Activated naive CD8-positive, alpha-beta T cell treated with anti-CD3 and anti-CD28 coated beads, Interleukin-2, amount 10 ng/mL, durations not matched to agents 7 days and 5 days (primary cell): ENCODE measurements at places on chromosomes 13 and 19. TPM values are rescaled to one million over a fixed set of nuclear protein-coding genes. Genes with fewer than 3 reads are reported as not detected.

- peaks cover 4% of the 10 kb centered on the region for H3K27me3 ChIP-seq
- H3K4me1 ChIP-seq, result no peaks in the 10 kb centered on the region
- H3K27ac ChIP-seq, result no peak overlapping the region
Observed at GRCh38 chr13:23632048-23632582, 61.9 kb downstream of the TNFRSF19 start.

Gene MADCAM1
- 0.44 TPM for total RNA-seq

- H3K4me1 ChIP-seq, result no peaks in the 10 kb centered on the region
- peak overlapping the region; percentile 24 for H3K27ac ChIP-seq
- DNase-seq, result no peak
- peaks cover 7% of the 10 kb centered on the region for H3K27me3 ChIP-seq
- no peak overlapping the region for H3K4me3 ChIP-seq
Observed at GRCh38 chr19:48565090-48565489, 13.1 kb downstream of the SULT2B1 start.

- H3K27ac ChIP-seq, result no peak overlapping the region
- peaks cover 5% of the 10 kb centered on the region for H3K4me1 ChIP-seq
- no peak overlapping the region for H3K4me3 ChIP-seq
Observed at GRCh38 chr13:37011788-37012187, 11.2 kb downstream of the EXOSC8 start.

DNA sequence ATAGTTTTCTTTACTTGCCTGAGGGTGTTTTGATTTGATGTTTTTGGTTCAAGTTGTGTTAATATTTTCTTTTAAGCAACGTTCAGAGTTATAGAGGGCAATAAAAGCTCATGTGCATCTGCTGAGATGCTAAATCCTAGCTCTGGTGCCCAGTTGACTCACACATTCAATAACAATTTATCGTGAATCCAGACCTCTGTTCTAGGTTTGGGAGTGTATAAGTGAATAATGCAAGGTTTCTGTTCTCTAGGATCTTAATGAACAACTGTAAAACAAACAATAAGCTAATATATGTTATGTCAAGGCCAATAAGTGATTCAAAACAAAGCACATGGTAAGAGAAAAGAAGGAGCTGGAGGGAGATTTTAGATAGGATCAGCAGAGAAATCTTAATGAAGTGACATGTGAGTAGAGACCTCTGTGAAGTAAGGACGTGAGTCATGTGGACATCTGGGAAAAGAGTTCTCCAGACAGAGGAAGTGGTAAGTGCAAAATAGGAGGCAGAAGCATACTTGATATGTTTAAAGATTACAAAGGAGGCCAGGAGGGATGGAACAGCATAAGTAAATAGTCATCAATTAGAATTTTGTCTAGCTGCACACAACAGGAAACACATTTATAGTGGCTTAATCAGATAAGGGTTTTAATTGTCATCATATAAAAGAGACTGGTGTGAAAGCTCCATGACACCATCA lies 278.5 kb upstream of the HTR2A start:
- no peaks in the 10 kb centered on the region for H3K36me3 ChIP-seq
- H3K27me3 ChIP-seq, result no peaks in the 10 kb centered on the region
- H3K4me1 ChIP-seq, result peaks cover 1% of the 10 kb centered on the region
- H3K27ac ChIP-seq, result no peak overlapping the region
- H3K4me3 ChIP-seq, result no peak overlapping the region
- DNase-seq, result no peak

Gene KLK14
- 0.72 TPM for total RNA-seq

DNA sequence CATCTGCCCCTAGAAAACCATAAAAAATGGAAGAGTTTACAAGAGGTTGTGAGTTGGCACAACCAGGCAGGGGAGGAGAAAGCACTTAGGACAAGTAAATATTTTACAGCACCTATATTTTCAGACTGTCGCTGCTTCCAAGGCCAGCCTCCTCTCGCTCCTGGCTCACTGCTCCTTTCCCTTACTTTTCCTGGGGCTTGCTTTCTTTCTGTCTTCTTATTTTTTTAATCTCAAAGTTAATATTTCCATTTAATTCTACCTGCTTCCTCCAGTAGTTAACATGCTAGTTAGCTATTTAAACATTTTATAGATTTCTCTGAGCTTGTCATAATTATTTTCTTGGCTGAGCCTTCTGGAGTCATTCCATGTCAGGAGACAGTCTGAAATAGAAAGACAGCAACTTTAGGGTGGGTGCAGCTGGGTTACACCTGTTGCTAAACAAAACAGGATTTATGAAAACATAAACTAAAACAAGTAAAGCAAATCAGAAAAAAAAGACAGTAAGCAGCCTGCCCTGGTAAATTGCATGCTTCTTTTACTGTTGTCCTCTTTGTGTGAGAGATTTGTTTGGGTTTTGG lies 330.1 kb downstream of the DLEU7 start:
- H3K36me3 ChIP-seq, result peaks cover 1% of the 10 kb centered on the region
- no peak overlapping the region for H3K27ac ChIP-seq
- H3K4me3 ChIP-seq, result no peak overlapping the region
- no peaks in the 10 kb centered on the region for H3K27me3 ChIP-seq
- peaks cover 5% of the 10 kb centered on the region for H3K4me1 ChIP-seq

Gene MEIOSIN
- total RNA-seq, result not detected

Gene RDH8
- not detected for total RNA-seq

GRCh38 chr19:51294211-51294976 lies 17.1 kb upstream of the IGLON5 start:
- no peak overlapping the region for H3K27ac ChIP-seq
- no peaks in the 10 kb centered on the region for H3K36me3 ChIP-seq

GRCh38 chr13:97539651-97540610 lies 106.0 kb downstream of the RAP2A start:
- H3K36me3 ChIP-seq, result no peaks in the 10 kb centered on the region
- peaks cover 4% of the 10 kb centered on the region for H3K27me3 ChIP-seq
- no peaks in the 10 kb centered on the region for H3K4me1 ChIP-seq
- no peak overlapping the region for H3K4me3 ChIP-seq
- DNase-seq, result no peak

DNA sequence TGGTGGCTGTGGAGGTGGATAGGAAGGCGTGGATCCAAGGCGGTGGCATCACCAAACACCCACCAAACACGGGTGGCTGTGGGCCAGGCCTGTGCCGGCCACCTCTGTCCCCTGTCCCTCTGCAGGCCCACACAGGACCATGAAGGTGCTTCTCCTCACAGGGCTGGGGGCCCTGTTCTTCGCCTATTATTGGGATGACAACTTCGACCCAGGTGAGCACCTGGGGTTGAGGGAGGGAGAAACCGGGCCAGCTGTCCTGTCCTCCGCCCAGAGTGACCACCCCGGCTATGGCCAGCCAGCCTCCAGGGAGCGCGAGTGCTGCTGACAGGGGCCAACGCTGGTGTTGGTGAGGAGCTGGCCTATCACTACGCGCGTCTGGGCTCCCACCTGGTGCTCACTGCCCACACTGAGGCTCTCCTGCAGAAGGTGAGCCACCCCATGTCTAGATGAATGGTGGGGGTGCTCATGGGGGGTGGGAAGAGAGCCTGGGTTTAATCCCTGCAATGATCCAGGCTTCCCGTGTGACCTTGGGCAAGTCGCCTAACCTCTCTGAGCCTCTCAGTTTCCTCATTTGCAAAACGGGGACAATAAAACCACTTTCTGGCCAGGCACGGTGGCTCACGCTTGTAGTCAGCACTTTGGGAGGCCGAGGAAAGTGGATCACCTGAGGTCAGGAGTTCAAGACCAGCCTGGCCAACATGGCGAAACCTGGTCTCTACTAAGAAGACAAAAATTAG lies 4.0 kb downstream of the HSD11B1L start:
- no peak overlapping the region for H3K4me3 ChIP-seq
- DNase-seq, result no peak
- peaks cover 7% of the 10 kb centered on the region for H3K27me3 ChIP-seq

Gene KASH5
- not detected for total RNA-seq

GRCh38 chr19:8142513-8142900 lies 6.9 kb downstream of the FBN3 start:
- no peak overlapping the region for H3K4me3 ChIP-seq
- H3K27me3 ChIP-seq, result peaks cover 8% of the 10 kb centered on the region
- no peaks in the 10 kb centered on the region for H3K4me1 ChIP-seq
- H3K27ac ChIP-seq, result no peak overlapping the region

Gene ZNF443
- total RNA-seq, result 7.1 TPM

DNA sequence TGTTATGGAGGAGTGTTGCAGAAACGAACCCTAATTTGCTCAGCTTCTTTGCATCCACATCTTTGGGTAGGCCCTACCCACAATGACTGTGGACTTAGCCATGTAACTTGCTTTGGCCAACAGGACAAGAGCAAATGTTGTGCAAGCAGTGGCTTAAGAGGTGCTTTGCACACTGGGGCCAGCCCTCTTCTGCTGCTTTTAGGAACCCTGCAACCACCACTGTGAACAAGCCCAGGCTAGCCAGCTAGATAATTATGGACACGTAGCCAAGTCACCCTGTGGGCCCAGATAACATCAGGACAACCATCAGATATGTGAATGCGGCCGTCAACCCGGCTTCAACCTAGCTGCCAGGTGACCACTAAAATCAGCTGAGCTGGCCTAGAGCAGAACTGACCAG lies 17.1 kb downstream of the C19orf47 start:
- no peaks in the 10 kb centered on the region for H3K27me3 ChIP-seq
- no peak for DNase-seq
- H3K36me3 ChIP-seq, result peaks cover 10% of the 10 kb centered on the region
- H3K4me1 ChIP-seq, result no peaks in the 10 kb centered on the region
- no peak overlapping the region for H3K4me3 ChIP-seq
- H3K27ac ChIP-seq, result no peak overlapping the region

Gene OR10H5
- not detected for total RNA-seq

- DNase-seq, result no peak
- H3K27me3 ChIP-seq, result no peaks in the 10 kb centered on the region
- no peaks in the 10 kb centered on the region for H3K4me1 ChIP-seq
- no peak overlapping the region for H3K4me3 ChIP-seq
- H3K36me3 ChIP-seq, result no peaks in the 10 kb centered on the region
Observed at GRCh38 chr13:55517312-55517711, 1623.4 kb upstream of the PRR20A start.

Gene TMEM221
- not detected for total RNA-seq

DNA sequence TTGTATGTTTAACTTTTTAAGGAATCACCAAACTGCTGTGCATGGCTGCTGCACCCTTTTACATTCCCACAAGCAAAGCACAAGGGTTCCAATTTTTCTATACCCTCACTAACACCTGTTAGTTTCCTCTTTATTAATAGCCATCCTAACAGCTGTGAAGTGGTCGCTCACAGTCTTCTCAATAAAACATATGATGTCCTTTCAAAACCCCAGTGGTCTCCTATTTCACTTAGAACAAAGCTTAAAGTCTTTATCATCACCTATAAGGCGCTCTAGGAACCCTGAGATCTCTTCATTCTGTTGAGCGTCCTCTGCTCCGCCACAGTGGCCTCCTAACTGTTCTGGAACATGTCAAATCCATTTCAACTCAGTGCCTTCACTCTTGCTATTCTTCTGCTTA lies 400.5 kb downstream of the KLF12 start:
- peaks cover 12% of the 10 kb centered on the region for H3K36me3 ChIP-seq
- no peaks in the 10 kb centered on the region for H3K27me3 ChIP-seq
- no peak overlapping the region for H3K27ac ChIP-seq
- DNase-seq, result no peak

Gene VN1R2
- total RNA-seq, result not detected

Gene ZFP82
- 8.3 TPM for total RNA-seq

DNA sequence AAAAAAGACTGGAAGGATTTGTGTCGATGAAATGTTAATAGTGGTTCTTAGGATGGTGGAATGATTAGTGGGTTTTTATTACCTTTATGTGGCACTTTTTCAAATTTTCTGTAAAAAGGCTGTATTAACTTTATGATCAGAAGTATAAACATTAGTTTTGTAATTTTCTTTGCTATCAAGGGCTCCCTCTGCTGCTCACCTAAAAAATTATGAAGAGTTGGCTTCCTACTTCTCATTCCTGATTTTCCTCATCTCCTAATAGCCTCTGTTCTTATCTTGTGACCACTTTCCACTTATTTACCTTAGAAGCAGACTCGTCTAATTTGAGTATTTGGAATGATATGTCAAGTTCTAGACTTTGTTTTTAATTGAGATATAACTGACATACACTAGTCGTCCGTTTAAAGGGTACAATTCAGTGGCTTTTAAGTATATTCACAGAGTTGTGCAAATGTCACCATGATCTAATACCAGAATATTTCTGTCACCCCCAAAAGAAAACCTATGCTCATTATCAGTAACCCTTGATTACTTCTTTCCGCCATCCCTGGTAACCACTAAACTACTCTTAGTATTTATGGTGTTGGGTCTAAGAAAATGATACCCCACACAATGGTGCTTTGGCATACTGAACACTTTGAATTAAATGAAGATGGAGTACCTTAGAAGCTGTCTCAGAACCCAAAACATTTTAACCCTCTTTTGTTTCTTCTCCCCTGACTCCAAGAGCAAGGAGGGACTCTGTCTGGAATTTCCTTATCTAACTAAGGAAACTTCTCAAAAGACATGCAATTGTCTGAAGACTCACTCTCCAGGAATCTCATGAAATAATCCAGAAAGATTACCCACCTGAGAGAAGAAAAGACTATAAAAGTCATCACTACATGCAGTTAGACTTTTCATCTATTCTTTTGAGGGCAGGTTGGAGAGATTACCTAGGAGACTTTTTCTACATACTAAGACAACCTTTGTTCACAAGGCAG lies 311.3 kb downstream of the DLEU7 start:
- H3K36me3 ChIP-seq, result peaks cover 17% of the 10 kb centered on the region
- peaks cover 24% of the 10 kb centered on the region for H3K4me1 ChIP-seq
- H3K4me3 ChIP-seq, result no peak overlapping the region
- peaks cover 18% of the 10 kb centered on the region for H3K27me3 ChIP-seq
